Stimulated activated CD4-positive, alpha-beta T cell treated with anti-CD3 and anti-CD28 coated beads, Interleukin-12 subunit alpha, Interleukin-12 subunit beta, amount 100 ng/mL, for 48 hours (primary cell): ENCODE measurements at places on chromosomes 6 and 20.

GRCh38 chr20:20229595-20229994, 138.3 kb upstream of the INSM1 start:
- DNase-seq, result no peak

GRCh38 chr20:45206725-45207124, at the start of gene SEMG1:
TSS of gene SEMG1 (plus strand) at chr20:45207033. CDS start at chr20:45207054, 21 bp downstream.
- no peak for DNase-seq

- no peak for DNase-seq
Measured at GRCh38 chr6:53504512-53504911, 40.4 kb downstream of the GCLC start.

- DNase-seq, result no peak
Measured at GRCh38 chr20:49907405-49908257, 7.7 kb downstream of the SPATA2 start.

DNA sequence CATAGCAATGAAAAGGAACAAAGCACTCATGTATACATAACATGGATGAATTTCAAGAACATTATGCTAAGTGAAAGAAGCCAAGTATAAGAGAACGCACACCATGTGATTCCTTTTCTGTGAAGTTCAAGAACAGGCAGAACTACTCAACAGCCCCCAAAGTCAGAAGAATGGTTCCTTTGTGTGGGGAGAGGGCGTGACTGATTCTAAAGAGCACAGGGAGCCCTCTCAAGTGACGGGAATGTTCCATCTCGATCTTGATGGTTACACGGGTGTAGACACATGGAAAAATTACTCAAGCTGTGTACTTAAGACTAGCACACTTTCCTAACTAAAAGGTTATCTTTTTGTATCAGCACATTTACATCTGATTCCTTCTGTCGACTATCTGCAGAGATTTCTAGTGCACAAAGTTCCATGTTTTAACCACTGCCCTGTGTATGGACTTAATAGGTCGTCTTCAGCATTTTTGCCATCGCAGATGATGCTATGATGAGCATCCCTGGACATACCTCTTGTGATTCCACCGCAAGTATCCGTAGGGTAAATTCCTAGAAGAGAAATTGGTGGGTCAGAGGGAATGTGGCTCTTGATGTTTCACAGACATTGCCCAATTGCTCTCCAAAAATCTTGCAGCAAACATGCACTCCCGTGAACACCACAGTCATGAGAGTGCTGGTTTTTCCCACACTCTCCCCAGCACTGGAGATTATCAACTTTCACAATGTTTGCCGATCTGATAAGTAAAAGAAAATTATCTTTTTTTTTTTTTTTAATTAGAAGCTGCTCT, 279.3 kb downstream of the BMP7 start:
- DNase-seq, result no peak

- no peak for DNase-seq
Measured at GRCh38 chr6:166052837-166053236, 114.8 kb downstream of the TBXT start.
